ENCODE measurements at places on chromosomes 6 and 20. TPM values are rescaled to one million over a fixed set of nuclear protein-coding genes. Genes with fewer than 3 reads are reported as not detected.

Gene AK9
- polyA plus RNA-seq, result 1.7 TPM

DNA sequence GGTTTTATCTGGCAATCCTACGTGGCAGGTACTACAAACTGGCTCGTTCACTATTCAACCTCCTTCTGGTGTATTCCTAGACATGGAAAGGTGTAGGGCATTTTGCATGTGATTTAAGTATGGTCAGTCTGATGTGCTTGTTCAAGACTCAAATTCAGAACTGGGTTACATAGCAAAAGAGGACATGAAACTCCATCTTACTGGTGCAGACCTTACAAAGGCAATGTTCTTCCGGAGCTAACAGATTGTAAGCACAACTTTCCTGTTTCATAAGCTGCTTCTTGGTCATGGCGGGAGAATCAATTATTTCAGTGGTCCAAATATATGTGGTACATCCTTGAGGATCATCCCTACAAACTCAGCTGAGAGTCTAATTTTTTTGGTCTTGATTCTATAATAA lies 703.4 kb downstream of the EPM2A start:
- DNase-seq, result no peak

DNA sequence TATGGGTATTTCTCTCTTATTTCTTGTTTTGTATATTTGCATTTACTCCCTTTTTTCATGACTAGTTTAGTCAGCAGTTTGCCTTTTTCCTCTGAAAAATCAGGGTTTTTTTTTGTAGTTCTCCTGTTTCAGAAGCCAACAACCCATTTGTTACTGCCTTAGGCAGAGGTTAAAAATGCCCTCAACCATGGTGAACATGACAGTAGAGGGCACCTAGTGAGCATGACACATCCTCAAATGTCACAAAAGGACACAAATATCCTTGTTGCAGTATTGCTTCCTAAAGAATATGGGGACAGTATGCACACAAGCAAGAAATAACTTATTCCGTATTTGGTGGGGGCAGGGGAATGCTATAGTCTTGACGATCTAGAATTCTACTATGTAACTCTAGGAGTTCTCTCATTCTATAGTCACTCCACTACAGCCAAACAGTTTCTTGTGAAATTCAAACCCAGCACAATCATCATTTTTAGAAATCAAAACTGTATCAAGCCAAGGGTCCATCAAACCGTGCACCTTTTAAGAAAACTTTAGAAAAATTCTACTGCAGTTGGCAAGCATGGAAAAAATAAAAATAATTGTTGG lies 47.0 kb downstream of the GOPC start:
- no peak for DNase-seq

- DNase-seq, result no peak
These were observed 2.6 kb upstream of the C20orf141 start for GRCh38 chr20:2812189-2812588.

Gene TMEM181
- polyA plus RNA-seq, result 16.8 TPM

- no peak for DNase-seq
These were observed 220.4 kb downstream of the KHDC1L start for GRCh38 chr6:73004861-73005260.

- DNase-seq, result no peak
These were observed 43.4 kb downstream of the TNFAIP3 start for GRCh38 chr6:137910424-137910834.

- DNase-seq, result no peak
These were observed 39.2 kb downstream of the GNAS start for GRCh38 chr20:58891718-58892140.

Gene CTAGE9
- polyA plus RNA-seq, result not detected

Data from IMR-90 (cell line).